ENCODE measurements at places on chromosomes 1 and 21.

DNA sequence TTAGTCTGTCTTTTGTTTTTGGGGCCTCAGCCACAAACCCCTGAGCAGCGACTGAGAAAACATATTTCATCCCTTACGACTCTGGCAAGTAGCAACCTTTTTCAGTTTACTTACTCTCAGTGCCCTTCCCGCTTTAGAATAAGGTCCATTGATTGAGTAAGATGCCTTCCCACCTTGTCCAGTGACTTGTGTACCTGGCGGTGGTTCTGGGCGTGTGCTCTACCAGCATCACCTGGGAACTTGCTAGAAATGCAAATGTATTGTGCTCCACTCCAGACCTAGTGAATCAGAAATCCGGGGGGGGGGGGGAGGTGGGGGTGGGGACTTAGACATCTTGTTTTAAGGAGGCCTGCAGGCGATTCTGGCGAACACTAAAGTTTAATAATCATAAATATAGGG, 72.1 kb downstream of the S1PR1 start:
- no peak for DNase-seq

DNA sequence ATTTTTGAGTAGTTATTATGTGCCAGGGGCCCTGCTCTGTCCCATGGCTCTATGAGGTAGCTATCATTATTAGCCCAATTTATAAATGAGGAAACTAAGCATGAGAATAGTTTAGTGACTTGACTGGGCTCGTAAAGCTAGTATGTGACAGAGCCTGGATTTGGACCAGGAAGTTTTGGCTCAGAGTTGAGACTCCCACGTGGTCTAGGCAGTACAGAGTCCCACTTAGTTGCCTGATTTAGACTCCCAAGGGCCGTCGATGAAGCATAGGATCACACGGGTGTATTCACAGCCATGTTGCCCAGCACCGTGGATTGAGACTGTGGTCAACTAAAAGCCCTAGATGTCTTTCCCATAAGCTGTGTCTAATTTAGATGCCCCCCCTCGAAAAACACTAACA, 81.7 kb downstream of the DDX20 start:
- no peak for DNase-seq

- DNase-seq = no peak
Measured at GRCh38 chr1:220770245-220770913, 16.3 kb upstream of the MTARC1 start.

DNA sequence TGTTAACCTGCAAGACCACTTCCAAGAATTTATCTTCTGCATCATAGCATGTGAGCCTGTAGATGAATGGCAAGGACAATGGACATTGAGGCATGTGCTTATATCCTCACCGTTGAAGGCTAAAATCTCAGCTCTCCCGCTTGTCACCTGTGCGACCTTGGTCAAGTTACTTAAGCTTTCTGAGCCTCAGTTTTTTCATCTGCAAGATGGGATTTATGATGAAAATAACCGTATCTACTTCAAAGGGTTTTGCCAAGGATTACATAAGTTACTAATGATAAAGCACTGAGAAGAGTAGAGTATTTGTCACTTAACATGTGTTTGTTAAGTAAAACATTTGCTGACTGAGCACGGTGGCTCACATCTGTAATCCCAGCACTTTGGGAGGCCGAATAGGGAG, 14.9 kb downstream of the RAP1GAP start:
- no peak for DNase-seq

GRCh38 chr1:11341901-11342552, 69.0 kb downstream of the UBIAD1 start:
- DNase-seq = no peak

DNA sequence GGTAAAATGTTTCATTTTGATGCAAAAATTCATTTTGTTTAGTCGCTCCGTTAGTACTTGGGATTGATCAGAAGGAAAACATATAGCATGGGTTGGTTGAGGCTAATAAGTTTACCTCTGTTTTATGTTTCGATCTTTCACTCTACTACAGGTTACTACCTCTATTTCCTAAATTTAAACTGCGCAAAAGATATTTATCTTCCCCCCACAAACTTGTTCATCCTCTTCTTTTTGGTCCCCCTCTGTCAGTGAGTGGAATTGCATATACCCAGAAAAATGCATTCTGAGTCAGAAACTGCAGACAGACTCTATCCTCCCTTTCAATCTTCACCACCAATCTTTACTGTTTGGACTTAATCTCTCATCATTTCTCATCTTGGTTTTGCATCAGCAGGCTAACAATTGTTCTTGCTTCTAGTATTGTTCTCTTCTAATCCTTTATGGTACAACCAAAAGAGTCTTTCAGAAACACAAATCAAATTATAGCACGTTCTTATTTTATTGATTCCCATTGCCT, 316.0 kb upstream of the ADGRL4 start:
- peak; percentile 69 for DNase-seq

GRCh38 chr1:1069711-1070676, 4.1 kb downstream of the RNF223 start:
- DNase-seq = peak; percentile 39

GRCh38 chr1:116982319-116983004, 19.1 kb upstream of the CD101 start:
- DNase-seq = no peak

DNA sequence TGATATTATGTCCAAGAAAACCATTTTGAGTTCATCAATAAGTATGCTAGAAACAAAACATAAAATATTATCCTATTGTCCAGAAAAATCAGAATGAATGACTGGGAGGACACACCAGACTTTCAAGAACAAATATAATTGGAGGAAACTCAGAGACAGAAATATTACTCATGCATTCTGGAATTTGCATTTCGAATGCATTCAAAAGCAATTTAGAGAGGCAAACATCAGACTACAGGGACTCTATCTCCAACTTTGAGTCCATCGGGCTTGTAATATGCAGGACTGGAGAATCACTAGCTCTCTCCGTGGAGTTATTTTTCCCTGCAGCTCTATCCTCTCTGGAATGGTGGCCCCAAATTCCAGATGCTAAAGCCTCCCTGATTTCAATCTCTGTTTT, 161.8 kb downstream of the CDC42BPA start:
- peak; percentile 13 for DNase-seq

DNA sequence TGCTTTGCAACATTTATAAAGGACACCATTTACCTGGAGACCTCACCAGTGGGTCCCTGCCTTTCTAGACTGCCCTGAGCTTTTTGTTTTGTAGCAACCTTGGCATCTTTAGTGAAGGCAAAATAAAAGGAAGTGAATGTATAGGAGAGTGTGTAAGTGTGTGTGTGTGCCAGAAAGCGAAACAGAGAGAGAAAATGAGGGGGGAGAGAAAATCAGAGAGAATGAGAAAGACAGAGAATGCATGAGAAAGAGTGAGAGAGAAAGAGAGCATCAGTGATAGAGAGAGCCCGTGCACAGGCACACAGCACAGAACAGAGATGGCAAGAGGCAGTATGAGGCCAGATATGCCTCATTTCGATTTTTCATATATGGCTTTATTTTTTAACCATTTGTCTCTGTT, 57.5 kb downstream of the HSD3B1 start:
- DNase-seq = no peak

- DNase-seq = peak; percentile 86
Measured at GRCh38 chr21:38733972-38734546, 71.7 kb upstream of the ETS2 start.

DNA sequence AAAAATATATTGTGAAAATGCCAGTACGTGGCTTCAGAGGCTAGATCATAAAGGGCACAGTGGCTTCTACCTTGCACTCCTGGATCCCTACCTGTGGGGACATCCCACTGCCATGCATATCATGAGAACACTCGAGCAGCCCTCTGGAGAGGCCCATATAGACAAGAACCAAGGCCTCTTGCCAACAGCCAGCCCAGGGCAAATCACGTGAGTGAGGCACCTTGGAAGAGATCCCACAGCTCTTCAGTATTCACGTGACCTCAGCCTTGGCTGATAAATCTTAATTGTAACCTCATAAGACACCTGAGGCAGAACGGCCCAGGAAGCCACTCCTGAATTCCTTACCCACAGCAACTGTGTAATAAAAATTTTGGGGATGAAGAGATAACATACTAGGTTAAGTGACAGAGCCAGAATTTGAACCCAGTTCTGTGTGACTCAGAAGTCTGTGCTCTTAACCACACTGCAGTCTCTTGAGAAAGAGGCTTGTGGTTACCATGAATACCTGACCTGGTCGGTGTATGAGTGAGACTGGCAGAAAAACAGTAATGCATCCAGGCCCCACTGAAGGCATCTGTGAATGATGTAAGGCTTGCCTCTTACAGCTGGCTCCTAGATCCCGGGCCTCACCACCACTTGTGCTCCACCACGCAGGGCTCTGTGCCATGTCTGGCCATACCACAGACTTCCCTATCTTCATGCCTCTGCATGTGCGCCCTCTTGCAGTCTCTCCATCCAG, 6.9 kb upstream of the A3GALT2 start:
- peak; percentile 94 for DNase-seq

DNA sequence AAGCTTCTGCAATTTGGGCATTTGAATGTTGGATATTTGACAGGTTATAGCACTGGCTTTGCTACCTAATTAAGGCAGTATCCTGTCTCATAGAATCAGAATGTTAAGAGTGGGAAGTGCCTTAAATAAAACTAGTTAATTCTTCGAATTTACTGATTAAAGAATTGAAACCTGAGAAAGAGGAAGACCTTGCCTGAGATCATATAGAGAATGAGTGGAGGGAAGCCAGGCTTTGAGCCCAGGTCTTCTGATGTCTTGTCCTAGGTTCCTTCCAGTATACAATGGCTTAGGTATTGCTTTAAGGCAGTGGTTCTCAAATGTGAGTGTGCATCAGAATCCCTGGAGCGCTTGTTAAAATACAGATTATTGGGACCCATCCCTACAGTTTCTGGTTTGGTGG, 20.9 kb upstream of the SH3BGRL3 start:
- DNase-seq = no peak

GRCh38 chr1:76291191-76291590, 216.6 kb downstream of the ST6GALNAC3 start:
- DNase-seq = no peak

- DNase-seq = no peak
Measured at GRCh38 chr1:7623842-7624241, 147.3 kb upstream of the VAMP3 start.

- peak; percentile 75 for DNase-seq
Measured at GRCh38 chr1:238223076-238223640, 332.4 kb upstream of the ZP4 start.

GRCh38 chr1:247281001-247281574, 25.2 kb downstream of the VN1R5 start:
- peak; percentile 43 for DNase-seq

DNA sequence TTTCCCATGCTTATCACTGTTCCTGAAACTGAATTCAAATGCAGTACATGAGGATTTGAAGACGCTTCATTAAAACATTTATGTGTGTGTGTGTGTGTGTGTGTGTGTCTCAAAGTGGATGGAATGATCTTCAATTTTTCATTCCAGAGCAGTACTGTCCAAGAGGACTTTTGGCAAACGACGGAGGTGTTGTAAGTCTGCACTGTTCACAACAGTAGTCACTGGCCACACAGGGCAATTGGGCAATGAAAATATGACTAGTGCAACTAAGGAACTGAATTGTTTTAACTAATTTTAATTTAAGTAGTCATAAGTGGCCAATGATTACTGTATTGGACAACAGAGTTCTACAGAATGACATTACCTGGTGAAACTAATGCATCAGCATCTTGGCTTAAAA, 5.0 kb downstream of the TAF5L start:
- DNase-seq = no peak

DNA sequence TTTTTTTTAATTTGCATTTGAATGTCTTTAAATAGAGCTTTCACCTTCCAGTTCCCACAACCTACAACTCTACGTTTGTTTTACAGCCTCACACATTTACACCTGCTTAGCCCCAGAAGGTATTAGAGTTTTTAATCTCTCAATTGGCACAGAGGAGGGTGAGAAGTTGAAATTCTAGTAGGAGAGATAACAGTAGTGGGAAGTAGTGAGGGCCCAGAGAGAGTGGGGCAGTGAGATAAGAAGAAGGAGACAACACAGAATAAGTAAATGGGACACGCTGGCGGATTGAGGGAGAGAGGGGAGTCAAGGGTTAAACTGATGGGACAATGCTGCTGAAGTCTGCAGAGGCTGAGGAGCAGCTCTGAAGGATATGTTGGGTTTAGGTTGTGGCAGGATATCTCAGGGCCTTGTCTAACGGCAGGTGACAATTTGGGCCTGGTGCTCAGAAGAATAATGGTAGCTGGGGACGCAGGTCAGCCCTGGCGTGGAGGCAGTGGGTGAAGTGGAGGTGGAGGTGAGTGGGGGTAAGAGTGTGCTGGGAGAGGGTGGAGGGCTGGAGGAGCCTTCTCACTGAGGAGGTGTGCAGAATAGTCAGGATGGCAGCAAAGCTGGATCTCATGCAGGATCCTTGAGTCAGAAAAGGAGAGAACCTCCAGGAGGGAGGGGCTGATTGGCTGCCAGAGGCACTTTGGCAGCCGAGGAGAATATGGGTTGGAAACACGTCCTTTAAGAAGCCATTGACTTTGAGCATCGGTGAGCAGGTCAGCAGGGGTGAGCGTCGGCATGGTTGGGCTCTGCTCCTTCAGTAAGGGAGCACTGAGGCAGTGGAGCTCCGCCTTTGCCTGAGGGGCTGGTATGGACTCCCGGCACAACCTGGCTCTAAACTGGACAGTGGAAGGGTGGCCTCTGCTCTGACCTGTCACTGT, 72.9 kb downstream of the SYT6 start:
- DNase-seq = no peak

DNA sequence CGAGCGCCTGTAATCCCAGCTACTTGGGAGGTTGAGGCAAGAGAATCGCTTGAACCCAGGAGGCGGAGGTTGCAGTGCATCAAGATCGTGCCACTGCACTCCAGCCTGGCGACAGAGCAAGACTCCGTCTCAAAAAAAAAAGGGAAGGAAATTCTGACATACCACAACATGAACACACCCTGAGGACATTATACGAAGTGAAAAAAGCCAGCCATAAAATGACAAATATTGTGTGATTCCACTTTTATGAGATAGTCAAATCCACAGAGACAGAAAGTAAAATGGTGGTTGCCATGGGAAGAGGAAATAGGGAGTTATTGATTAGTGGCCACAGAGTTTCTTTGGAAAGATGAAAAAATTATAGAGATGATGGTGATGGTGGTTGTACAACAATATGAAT, 41.7 kb downstream of the EVI5 start:
- DNase-seq = no peak

DNA sequence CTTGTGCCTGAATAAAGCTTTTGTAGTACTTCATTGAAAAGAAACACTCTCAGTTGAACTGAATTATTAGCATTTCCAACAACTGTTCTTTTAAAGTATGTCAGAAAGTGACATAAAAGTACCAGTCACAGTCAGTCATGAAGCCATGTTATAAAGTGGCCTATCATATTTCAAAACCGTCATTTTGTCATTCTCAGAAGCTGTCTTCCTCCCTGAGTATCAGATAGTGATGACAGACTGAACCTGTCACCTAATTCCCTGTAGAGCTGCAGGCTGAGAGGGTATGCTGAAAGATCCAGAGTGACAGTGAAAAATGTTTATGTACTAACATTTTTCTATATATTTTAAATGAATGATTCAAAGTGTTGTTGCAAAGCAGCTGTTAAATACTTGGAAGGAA, 1121.7 kb upstream of the PRMT6 start:
- no peak for DNase-seq

All from ELR (cell line).